Caco-2 (cell line): ENCODE measurements at places on chromosomes 2 and 18. TPM values are rescaled to one million over a fixed set of nuclear protein-coding genes. Genes with fewer than 3 reads are reported as not detected.
A peak's percentile ranks its signal among the peaks of the same experiment; 100 is the strongest.

Gene ADNP2
- 21.4 and 22.1 TPM in 2 replicates for total RNA-seq

GRCh38 chr2:232142049-232142448, 180.5 kb downstream of the DIS3L2 start:
- H3K27me3 ChIP-seq = no peaks in the 10 kb centered on the region
- H3K4me3 ChIP-seq = no peak overlapping the region
- no peaks in the 10 kb centered on the region for H3K36me3 ChIP-seq
- no peak overlapping the region for H3K27ac ChIP-seq

GRCh38 chr2:108565778-108566375, 31.6 kb downstream of the LIMS1 start:
- DNase-seq = no peak
- no peaks in the 10 kb centered on the region for H3K27me3 ChIP-seq
- no peaks in the 10 kb centered on the region for H3K36me3 ChIP-seq

- DNase-seq = no peak
- H3K36me3 ChIP-seq = no peaks in the 10 kb centered on the region
- H3K27ac ChIP-seq = no peak overlapping the region
- H3K4me3 ChIP-seq = no peak overlapping the region
- H3K27me3 ChIP-seq = no peaks in the 10 kb centered on the region
- H3K4me1 ChIP-seq = no peaks in the 10 kb centered on the region
Measured at GRCh38 chr2:240795454-240795853, 24.6 kb downstream of the KIF1A start.

- no peaks in the 10 kb centered on the region for H3K36me3 ChIP-seq
- H3K4me1 ChIP-seq = peaks cover 21% of the 10 kb centered on the region
- H3K27ac ChIP-seq = no peak overlapping the region
- no peaks in the 10 kb centered on the region for H3K27me3 ChIP-seq
- no peak for DNase-seq
- H3K4me3 ChIP-seq = no peak overlapping the region
Measured at GRCh38 chr2:38945911-38946310, 56.2 kb downstream of the ARHGEF33 start.

DNA sequence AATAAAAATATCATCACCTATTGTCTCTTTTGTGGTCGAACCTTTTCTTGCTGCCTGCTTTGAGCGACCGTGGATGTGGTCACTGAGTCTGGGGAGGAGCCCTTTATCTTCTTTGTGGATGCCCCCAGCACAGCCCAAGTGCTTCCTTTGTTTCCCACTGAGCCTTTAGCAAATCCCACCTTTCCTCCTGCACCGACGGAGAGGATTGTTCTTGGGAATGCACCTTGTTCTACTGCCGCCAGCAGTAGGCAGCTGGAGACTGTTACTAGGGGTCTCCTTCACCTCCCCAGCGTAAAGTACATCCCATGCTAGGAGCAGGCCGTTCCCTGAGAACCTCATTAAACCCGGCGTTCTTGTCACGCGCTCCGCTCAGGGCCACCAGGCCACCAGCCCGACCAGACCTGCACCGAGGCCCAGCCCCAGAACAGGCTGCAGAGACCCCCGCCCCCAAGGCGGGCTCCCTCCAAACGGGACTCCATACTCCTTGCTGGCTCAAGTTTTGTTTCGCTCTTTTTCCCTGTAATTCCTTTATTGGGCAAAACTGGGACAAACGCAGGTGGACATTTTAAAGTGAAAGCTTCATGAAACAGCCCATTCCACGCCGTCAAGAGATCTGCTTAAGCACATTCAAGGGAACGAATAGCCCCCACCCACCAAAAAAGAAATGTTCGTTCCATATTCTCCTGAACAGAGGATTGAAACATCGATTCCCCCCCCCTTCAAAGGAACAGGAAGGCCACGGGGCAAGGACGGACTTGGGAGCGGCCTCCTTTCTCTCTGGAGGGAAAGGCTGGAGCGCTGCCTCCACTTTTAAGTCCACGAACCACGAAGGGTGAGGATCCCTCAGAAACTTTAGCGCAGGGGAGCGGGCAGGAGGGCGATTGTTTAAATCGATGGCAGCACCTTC, 1.1 kb upstream of the MAT2A start:
- peak overlapping the region; percentile 98 for H3K4me3 ChIP-seq
- DNase-seq = peak; percentile 80
- H3K36me3 ChIP-seq = peaks cover 2% of the 10 kb centered on the region; the same call in 1 of the 2 replicates
- H3K27me3 ChIP-seq = no peaks in the 10 kb centered on the region
- H3K27ac ChIP-seq = peak overlapping the region; percentile 99

DNA sequence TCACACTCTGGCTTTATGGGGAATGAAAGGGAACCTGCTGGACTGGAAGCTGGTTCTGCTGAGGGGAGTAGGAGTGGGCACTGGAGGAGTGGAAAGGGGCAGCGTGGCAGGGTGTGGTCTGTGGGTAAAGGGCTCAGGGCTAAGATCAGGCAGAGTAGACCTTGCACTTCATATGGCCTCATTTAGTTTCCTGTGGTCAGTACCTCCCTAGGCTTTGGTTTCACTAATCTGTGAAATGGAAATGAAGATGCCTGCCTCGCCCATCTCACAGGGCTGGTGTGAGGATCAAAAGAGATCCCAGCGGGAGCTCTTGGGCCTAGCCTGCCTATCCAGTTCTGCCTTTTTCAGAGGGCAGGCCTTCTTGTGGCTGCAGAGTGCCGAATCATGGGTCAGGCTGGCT, 208.7 kb downstream of the LOXHD1 start:
- H3K4me1 ChIP-seq = no peaks in the 10 kb centered on the region
- no peaks in the 10 kb centered on the region for H3K36me3 ChIP-seq
- DNase-seq = no peak

GRCh38 chr2:105570757-105571156, 171.9 kb upstream of the FHL2 start:
- no peaks in the 10 kb centered on the region for H3K27me3 ChIP-seq
- no peak overlapping the region for H3K4me3 ChIP-seq
- no peak for DNase-seq
- no peaks in the 10 kb centered on the region for H3K36me3 ChIP-seq
- no peak overlapping the region for H3K27ac ChIP-seq

GRCh38 chr18:47915930-47916329, 14.5 kb downstream of the SMAD2 start:
- no peaks in the 10 kb centered on the region for H3K36me3 ChIP-seq
- no peak overlapping the region for H3K27ac ChIP-seq
- DNase-seq = no peak
- H3K27me3 ChIP-seq = no peaks in the 10 kb centered on the region
